ENCODE measurements at places on chromosomes 11 and 22. TPM values are rescaled to one million over a fixed set of nuclear protein-coding genes. Genes with fewer than 3 reads are reported as not detected.

DNA sequence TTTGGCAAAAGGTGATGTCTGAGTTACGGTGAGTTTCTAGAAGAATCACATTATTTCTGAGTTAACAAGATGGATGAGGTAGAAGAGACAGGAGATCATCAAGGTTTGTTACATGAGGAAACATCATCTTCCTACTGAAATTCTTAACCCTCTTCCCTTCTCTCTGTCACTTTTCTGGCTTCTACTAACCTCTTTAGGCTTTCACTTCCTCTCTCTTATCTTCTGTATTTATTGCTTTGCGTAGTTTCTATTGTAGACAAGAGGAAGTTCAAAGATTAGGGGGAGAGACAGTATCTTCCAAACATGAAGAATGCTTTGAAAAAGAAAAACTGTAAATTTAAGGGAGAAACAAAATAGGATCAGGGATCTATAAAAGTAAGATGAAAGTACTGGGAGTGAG, 75.4 kb downstream of the TRPC6 start:
- DNase-seq: no peak
- H3K36me3 ChIP-seq: peaks cover 2% of the 10 kb centered on the region
- no peak overlapping the region for H3K4me3 ChIP-seq
- no peaks in the 10 kb centered on the region for H3K4me1 ChIP-seq
- 0 out of 2 replicates have a peak, but pooled peaks cover 3% of the 10 kb centered on the region for H3K27me3 ChIP-seq
- no peak overlapping the region for H3K27ac ChIP-seq

DNA sequence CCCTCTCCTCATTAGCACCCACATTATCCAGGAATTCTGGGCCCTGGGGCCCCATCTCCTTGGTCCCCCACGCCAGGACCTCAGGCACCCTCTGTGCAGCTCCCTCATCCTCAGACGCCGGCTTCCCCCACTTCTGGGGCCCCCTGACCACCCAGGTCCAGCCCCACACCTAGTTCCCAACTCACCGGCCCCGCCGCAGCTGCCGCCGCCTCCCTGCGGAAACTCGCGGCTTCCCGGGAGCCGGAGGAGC, at the start of gene PCSK7:
PCSK7 (minus strand) TSS at position 232 of the 250 bp plus-strand sequence. CDS start 2,229 bp downstream, outside the sequence.
- no peaks in the 10 kb centered on the region for H3K27me3 ChIP-seq
- H3K27ac ChIP-seq: peak within 1 kb of the TSS; percentile 91
- peak within 1 kb of the TSS; percentile 100 for H3K4me3 ChIP-seq
- peaks cover 25% of the 10 kb centered on the region for H3K4me1 ChIP-seq
- H3K36me3 ChIP-seq: peaks cover 3% of the 10 kb centered on the region

DNA sequence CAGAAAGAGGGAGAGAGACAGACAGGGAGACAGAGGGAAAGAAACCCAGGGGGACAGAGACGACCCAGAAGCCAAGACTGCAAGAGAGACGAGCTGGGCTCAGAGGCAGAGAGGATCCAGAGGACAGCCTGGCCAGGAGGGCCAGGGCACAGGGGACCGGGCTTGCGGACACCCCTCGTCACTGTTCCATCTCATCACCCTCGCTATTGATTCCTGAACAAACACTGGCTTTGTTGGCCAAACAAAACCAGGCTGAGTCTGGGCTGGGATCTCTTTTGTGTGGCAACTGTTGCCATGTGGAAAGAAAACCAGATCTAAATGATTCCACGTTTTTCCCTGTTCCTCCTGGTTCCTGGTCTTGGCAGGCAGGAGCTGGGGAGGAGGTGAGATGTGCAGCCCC, 339.4 kb downstream of the MN1 start:
- H3K4me1 ChIP-seq: no peaks in the 10 kb centered on the region
- H3K27ac ChIP-seq: no peak overlapping the region
- DNase-seq: no peak
- no peaks in the 10 kb centered on the region for H3K27me3 ChIP-seq
- no peaks in the 10 kb centered on the region for H3K36me3 ChIP-seq
- no peak overlapping the region for H3K4me3 ChIP-seq

Gene CENPM
- total RNA-seq: 39.8 TPM

Gene RBM4B
- 33.6 TPM for total RNA-seq

- peak; percentile 17 for DNase-seq
- H3K27ac ChIP-seq: peak within 1 kb of the TSS; percentile 92
- no peaks in the 10 kb centered on the region for H3K27me3 ChIP-seq
Observed at GRCh38 chr11:65386307-65387140, at the start of gene FRMD8. FRMD8 (plus strand) TSS chr11:65386637; CDS start chr11:65387037, 400 bp downstream.

- H3K4me1 ChIP-seq: peaks cover 3% of the 10 kb centered on the region
- H3K27ac ChIP-seq: no peak overlapping the region
- DNase-seq: no peak
- no peaks in the 10 kb centered on the region for H3K36me3 ChIP-seq
- H3K27me3 ChIP-seq: no peaks in the 10 kb centered on the region
Observed at GRCh38 chr22:42695294-42695693, 25.4 kb downstream of the A4GALT start.

DNA sequence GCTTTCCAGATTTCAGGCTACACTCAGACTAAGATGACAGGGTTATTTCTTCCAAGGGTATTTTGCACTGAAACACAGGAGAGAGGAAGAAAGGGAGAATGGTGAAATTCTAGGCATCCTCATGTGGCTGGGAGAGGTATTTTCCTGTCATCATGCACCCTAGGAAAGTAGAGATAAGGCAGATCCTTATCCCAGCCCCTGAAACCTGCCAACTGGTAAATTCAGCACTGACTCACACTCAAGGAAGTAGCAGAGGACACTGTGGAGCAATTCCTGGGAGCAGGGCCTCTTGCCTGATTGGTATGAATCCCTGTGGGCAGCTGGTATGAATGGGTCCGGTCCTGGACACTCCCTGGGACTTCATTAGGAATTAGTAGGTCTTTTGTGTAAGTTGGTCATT, 37.6 kb upstream of the SLC5A1 start:
- H3K27me3 ChIP-seq: no peaks in the 10 kb centered on the region
- no peak for DNase-seq
- no peaks in the 10 kb centered on the region for H3K36me3 ChIP-seq
- H3K4me1 ChIP-seq: no peaks in the 10 kb centered on the region

DNA sequence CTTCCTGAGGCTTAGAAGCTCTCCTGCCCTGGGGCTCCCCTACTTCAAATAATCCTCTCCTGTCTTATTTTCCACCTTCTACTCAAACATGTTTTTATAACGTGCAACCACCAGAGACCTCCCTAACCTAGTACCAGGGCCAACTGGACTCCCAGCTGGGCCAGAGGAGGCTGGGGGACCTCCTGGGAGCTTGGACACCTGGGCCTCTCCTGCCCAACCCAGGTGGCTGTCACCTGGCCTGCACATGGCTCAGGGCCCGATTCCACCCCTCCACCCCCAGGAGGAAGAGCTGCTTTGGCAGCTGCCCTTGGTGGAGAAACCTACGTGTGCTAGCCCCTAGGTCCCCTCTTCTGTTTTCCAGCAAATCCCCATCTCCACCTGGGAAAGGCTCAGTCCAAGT, 105.2 kb downstream of the ABTB2 start:
- no peak overlapping the region for H3K4me3 ChIP-seq
- no peak overlapping the region for H3K27ac ChIP-seq

Gene PRODH
- total RNA-seq: 1.4 TPM

- DNase-seq: no peak
- no peaks in the 10 kb centered on the region for H3K36me3 ChIP-seq
- H3K4me3 ChIP-seq: no peak overlapping the region
- H3K4me1 ChIP-seq: no peaks in the 10 kb centered on the region
Observed at GRCh38 chr11:36753960-36754359, 155.9 kb upstream of the RAG2 start.

Gene NOL12
- total RNA-seq: 32.7 TPM

Gene MS4A4E
- not detected for total RNA-seq

DNA sequence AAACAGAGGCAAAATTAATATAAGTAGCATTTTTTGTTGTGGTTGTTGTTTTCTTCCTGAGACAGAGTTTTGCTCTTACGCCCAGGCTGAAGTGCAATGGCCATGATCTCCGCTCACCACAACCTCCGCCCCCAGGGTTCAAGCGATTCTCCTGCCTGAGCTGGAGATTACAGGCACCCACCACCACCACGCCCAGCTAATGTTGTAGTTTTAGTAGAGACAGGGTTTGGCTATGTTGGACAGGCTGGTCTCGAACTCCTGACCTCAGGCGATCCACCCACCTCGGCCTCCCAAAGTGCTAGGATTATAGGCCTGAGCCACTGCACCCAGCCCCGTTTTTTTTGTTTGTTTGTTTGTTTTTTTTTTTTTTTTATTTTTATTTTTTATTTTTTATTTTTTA, 64.5 kb downstream of the MCHR1 start:
- no peaks in the 10 kb centered on the region for H3K4me1 ChIP-seq
- H3K27ac ChIP-seq: no peak overlapping the region
- H3K36me3 ChIP-seq: no peaks in the 10 kb centered on the region
- H3K4me3 ChIP-seq: no peak overlapping the region
- no peak for DNase-seq

- H3K27ac ChIP-seq: no peak overlapping the region
- no peak overlapping the region for H3K4me3 ChIP-seq
- DNase-seq: no peak
- peaks cover 8% of the 10 kb centered on the region for H3K4me1 ChIP-seq
- no peaks in the 10 kb centered on the region for H3K27me3 ChIP-seq
Observed at GRCh38 chr11:32382339-32383049, 52.8 kb downstream of the WT1 start.

GRCh38 chr11:120307476-120307875, 17.6 kb upstream of the TLCD5 start:
- H3K36me3 ChIP-seq: no peaks in the 10 kb centered on the region
- H3K4me1 ChIP-seq: no peaks in the 10 kb centered on the region
- no peak overlapping the region for H3K4me3 ChIP-seq
- H3K27ac ChIP-seq: no peak overlapping the region
- DNase-seq: no peak

Gene GSTP1
- 570 TPM for total RNA-seq

DNA sequence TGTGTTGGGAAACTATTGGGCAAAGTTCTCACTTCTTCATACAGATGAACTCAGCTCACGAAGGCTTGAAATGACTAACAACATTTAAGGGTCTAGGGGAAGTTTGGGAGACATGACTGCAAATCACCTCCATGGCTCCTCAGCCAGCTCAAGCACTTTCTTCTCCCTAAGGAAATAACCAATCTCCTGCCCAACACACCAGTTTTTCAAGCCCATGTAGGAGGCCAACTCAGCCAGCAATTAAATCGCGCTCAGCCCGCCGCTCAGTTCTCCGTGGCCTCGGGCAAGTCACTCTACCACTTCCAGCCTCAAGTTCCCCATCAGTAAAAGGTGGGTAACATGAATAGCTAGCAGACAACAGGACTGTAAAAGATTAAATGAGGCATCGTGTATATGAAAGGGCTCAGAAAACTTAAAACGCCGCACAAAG, 796 bp downstream of the POLDIP3 start:
- H3K27me3 ChIP-seq: no peaks in the 10 kb centered on the region
- peak overlapping the region; percentile 99 for H3K27ac ChIP-seq
- peaks cover 40% of the 10 kb centered on the region for H3K4me1 ChIP-seq
- peak overlapping the region; percentile 88 for H3K4me3 ChIP-seq
- no peak for DNase-seq
- no peaks in the 10 kb centered on the region for H3K36me3 ChIP-seq

DNA sequence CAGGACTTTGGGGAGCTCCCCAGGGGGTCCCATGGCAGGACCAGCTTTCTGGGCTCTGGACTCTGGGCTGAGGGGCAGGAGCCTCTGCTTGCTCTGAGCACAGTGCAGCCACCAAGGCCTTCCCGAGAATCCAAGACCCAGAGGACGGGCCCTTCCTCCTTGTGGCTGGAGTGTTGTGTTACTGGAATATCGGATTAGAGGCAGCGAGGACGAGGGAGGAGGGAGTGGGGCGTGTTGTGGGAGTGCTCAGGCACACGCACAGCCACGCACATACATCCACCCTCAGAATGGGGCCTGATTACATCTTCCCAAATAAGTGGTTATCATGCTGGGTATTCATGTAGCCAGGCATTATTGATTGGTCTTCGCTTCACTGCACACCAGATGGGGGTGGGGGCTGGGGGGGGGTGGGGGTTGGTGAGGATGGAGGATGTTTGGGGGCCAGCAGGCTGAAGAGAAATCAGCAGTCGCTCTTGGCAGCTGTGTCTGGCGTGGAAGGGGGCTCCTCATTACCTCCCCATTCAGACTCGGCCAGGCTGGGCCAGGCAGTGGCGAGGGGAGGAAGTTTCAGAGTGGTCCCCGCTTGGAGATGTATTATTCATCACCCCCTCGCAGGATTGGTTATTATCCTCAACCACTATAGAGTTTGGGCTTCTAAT, 120.9 kb downstream of the ST3GAL4 start:
- DNase-seq: no peak
- H3K4me3 ChIP-seq: no peak overlapping the region
- H3K27me3 ChIP-seq: no peaks in the 10 kb centered on the region
- H3K4me1 ChIP-seq: peaks cover 3% of the 10 kb centered on the region
- no peak overlapping the region for H3K27ac ChIP-seq

Gene TRIM49
- total RNA-seq: not detected

Gene MS4A6A
- total RNA-seq: not detected

DNA sequence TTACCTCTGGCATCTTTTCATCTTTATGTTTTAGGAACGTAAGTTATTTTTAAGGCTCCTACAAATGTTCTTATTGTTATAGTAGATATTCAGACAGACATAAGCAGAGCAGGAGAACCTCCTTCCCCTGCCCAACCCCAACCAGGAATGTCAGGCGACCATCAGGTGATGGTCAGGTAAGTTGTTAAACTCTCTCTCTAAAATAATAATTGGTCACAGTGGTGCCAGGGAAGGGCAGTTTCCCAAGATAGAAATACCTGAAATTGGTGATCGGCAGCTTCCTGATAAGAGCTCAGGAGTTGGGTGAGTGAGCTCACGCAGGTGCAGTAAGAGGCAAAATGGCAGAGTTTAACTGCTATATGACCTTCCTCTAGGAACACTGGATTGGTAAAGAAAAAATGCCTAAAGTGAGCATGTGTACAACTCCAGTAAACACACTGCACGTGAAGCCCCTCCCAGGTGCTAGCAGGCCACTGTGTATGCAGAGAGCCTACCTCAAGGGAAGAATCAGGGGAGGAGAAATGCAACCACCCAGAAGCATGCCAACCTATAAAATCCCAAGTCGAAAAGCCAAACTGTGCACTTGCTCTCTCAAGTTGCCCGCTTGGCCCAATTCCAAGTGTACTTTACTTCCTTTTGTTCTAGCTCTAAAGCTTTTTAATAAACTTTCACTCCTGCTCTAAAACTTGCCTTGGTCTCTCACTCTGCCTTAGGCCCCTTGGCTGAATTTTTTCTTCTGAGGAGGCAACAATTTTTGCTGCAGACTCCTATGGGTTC, 273.9 kb downstream of the SBF2 start:
- no peaks in the 10 kb centered on the region for H3K36me3 ChIP-seq
- H3K27ac ChIP-seq: peak overlapping the region; percentile 37
- H3K4me3 ChIP-seq: no peak overlapping the region
- H3K27me3 ChIP-seq: no peaks in the 10 kb centered on the region
- no peak for DNase-seq

DNA sequence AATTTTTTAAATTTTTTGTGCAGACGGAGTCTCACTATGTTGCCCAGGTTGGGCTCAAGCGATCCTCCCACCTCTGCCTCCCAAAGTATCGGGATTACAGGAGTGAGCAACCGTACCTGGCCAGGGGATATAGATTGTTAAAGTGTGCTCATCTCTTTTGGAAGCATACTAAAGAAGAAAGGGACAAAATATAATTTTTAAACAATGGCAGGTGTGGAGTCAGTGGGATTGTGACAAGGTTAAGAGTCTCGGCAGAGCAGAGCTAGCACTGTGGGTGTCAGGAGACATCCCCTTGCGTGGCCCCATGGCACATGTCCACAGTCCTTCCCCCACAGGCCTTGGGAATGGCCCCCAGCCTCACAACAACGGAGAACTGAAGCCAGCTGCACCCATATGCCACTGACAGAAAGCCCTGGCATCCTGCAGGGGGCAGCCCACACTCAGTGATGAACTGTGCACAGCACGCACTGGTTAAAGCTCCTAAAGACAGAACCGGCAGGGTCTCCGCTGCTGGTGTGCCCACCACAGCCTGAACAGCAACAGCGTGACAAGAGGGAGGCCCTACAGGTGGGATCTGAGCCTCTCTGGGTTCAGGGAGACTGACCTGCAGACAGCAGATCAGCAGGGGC, 29.9 kb downstream of the SERPIND1 start:
- no peak overlapping the region for H3K27ac ChIP-seq
- no peak overlapping the region for H3K4me3 ChIP-seq
- no peak for DNase-seq
- H3K36me3 ChIP-seq: peaks cover 5% of the 10 kb centered on the region

All from Panc1 (cell line).